ENCODE measurements at places on chromosomes 16 and 17. TPM values are rescaled to one million over a fixed set of nuclear protein-coding genes. Genes with fewer than 3 reads are reported as not detected.

APOH gene
- total RNA-seq = not detected

SLC16A5 gene
- total RNA-seq = 1.2 TPM

WNK4 gene
- 0.41 TPM for total RNA-seq

CLDN7 gene
- total RNA-seq = 0.82 TPM

PLCD3 gene
- 0.82 TPM for total RNA-seq
